Cerebellar nuclear complex (tissue), 1 donor: ENCODE measurements at places on chromosomes 6 and 20.

- DNase-seq, result no peak
These were observed 6.6 kb upstream of the WTAP start for GRCh38 chr6:159720708-159721107.

- no peak for DNase-seq
These were observed 626.0 kb downstream of the CDH26 start for GRCh38 chr20:60584221-60584620.

DNA sequence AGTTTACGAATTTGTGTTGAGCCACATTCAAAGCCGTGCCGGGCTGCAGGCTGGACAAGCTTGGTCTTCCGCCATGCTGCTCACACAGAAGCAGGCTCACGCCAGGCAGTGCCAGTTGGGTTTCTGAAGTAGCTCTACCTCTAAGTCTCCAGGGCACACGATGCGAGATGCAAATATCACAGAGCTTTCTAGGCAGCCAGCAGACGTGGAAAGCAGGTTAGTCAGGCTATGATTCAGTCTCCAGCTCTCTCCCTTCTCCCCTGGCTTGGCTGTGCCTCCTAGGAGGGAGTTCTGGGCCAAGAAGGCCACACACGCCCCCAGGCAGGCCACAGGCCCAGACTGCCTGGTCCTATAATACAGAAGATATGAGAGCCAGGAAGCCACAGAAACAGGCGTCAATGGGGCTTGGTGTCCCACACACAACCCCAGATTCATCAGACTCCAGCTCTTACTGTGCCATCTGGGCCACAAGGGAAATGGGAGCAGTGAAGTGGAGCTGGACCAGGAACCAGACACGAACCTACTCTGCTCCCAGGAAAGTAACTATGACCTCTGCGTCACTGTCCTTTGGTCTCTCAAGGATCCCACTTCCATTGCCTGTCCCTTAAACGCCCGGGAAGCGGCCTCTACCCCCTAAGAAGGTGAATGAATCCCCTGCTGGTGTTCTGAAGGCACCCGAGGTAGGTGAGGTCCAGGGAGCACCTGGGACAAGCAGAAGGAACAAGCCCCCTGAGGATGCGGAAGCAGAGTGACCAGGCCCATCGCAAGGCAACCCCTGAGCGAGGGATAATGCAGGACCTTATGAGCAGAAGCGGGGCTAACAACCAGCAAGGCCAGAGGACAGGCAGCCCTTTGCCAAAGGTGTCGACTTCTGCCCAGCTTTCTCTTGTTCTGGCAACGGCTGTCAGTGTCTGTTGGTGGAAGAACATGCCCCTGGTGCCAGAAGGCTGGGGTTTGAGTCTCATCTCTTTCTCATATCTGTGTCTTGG lies 61.2 kb downstream of the GFOD1 start:
- no peak for DNase-seq

DNA sequence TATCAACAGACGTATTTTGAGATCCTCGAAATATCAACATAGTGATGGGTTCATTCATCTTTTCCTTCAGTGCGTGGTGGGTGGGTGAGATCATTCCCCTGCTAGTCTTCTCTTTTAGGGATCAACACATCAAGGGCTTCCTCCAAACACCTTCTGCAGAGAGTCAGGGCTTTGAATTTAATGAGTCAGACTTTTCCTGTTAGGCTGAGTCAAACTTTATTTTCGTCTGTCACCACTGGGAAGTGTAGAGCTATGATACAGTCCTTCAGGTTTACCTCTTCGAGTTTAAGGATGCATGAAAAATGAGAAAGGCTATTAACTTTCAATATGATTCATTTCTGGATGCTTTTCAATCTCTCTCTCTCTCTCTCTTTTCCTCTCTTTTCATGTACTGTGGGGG lies 189.1 kb downstream of the BMP2 start:
- no peak for DNase-seq

GRCh38 chr20:21339499-21339898 lies 36.4 kb downstream of the XRN2 start:
- no peak for DNase-seq

DNA sequence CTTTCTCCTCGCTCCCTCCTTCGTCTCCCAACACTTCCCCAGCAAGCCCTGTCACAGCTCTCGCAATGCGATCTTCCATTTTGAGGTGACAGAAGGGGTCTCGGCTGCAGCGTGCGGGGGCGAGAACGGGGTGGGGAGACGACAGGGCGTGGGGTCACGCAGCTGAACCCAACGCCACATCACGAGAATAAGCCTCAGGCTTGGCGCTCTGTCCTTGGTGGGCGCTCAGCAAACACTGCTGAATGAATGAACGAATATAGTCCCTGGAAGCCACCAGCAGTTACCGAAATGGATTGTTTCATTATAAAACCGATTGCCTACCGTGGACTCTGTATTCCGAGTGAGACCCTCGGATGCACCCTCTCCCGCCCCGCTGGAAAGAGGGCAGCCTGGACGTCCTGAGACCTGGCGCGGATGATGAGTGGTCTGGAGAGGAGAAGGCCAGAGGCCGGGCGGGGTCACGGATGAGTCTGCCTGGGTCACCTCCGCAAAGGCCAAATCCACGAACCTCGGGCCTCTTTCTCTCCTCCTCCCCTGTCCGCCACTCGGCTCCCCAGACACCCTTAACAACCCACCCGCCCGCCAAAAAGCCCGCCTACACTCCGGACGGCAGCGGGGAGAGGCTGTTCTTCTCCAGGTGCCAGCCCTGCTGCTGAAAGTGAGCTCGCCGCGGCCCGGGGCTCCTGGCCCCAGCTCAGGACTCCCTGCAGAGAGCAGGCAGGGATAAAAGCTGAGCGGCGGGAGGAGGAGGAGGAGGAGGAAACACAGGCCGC lies 3.7 kb downstream of the NRN1 start:
- no peak for DNase-seq

GRCh38 chr6:113433335-113433991 lies 423.7 kb upstream of the MARCKS start:
- DNase-seq, result no peak

DNA sequence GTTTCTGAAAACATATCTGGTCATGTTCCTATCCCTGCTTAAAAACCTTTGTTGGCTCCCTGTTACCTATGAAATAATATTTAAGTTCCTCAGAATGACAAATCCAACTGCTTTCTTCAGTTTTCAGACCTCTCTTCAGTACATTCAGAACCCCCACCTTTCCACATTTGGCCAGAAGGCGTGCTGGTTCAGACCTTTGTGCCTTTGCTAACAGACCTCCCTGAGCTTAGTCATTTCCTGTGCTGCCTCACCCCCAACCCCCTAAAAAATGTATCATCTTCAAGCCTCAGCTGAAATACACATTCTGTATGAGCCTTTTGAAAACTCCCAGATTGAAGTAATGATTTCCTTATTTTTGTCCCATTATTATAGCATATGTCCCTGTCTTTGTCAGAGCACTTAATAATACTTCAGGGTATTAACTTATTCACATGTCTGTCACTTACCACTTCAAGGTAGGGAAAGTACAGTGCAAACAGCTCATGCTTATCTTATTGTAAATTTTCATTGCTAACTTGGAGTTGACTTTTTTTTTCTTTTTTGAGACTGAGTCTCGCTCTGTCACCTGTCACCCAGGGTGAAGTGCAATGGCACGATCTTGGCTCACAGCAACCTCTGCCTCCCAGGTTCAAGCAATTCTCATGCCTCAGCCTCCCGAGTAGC lies 19.7 kb downstream of the FAM217A start:
- DNase-seq, result no peak

- DNase-seq, result no peak
These were observed 8.4 kb downstream of the PI3 start for GRCh38 chr20:45183084-45183483.

GRCh38 chr6:36566418-36566905 lies 19.2 kb upstream of the STK38 start:
- no peak for DNase-seq

GRCh38 chr6:107809966-107810365 lies 14.1 kb downstream of the SCML4 start:
- DNase-seq, result no peak

DNA sequence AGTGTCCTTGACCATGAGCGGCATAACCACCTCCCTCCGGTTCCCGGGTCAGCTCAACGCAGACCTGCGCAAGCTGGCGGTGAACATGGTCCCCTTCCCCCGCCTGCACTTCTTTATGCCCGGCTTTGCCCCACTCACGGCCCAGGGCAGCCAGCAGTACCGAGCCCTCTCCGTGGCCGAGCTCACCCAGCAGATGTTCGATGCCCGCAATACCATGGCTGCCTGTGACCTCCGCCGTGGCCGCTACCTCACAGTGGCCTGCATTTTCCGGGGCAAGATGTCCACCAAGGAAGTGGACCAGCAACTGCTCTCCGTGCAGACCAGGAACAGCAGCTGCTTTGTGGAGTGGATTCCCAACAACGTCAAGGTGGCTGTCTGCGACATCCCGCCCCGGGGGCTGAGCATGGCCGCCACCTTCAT lies 4.9 kb downstream of the TUBB1 start:
- no peak for DNase-seq

DNA sequence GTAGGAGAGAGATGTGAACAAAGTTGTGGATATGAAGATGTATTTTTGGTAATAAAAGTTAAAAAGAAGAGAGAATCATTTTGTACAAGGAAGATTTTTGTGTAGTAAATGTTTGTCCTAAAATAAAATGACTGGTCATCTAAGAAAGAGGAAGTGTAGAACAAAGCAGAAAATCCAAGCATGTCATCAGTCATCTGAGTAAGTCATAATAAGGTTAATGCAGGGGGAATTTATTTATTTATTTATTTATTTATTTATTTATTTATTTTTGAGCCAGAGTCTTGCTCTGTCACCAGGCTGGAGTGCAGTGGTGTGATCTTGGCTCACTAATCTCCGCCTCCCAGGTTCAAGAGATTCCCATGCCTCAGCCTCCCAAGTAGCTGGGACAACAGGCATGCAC lies 15.7 kb upstream of the CGA start:
- no peak for DNase-seq

GRCh38 chr6:13511913-13512717 lies 24.7 kb upstream of the GFOD1 start:
- no peak for DNase-seq

- no peak for DNase-seq
These were observed 20.5 kb downstream of the PTK7 start for GRCh38 chr6:43096451-43097097.

DNA sequence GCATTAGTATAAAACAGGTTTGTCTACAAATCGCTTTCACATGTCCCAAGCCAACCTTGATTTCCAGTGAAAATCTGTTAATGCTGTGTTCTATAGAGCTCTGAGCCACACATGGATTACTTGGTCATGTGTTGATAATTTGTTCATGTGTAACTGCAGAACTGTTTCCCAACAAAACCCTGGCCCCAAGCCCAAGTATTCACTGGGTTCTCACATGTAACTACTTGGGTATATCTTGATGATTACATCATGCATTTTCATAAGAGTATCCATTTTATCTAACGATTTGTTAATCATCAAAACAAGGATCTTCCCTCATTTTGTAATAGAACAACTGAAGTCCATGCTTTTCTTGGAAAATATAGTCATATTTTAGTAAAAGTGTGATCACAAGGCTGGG lies 657.6 kb downstream of the PRKN start:
- no peak for DNase-seq

- no peak for DNase-seq
These were observed 309.7 kb downstream of the FRK start for GRCh38 chr6:115750946-115751345.
